ENCODE measurements at places on chromosomes 6 and 20. TPM values are rescaled to one million over a fixed set of nuclear protein-coding genes. Genes with fewer than 3 reads are reported as not detected.
A peak's percentile ranks its signal among the peaks of the same experiment; 100 is the strongest.

GRCh38 chr6:99808992-99809391 lies 185.0 kb downstream of the MCHR2 start:
- no peak for DNase-seq
- no peak overlapping the region for H3K27ac ChIP-seq

EDN3 gene
- not detected for polyA plus RNA-seq

GRCh38 chr6:132139611-132140010 lies 188.4 kb upstream of the CCN2 start:
- no peak overlapping the region for H3K27ac ChIP-seq
- H3K27me3 ChIP-seq, result no peaks in the 10 kb centered on the region
- no peaks in the 10 kb centered on the region for H3K36me3 ChIP-seq
- no peaks in the 10 kb centered on the region for H3K4me1 ChIP-seq
- no peak for DNase-seq

DNA sequence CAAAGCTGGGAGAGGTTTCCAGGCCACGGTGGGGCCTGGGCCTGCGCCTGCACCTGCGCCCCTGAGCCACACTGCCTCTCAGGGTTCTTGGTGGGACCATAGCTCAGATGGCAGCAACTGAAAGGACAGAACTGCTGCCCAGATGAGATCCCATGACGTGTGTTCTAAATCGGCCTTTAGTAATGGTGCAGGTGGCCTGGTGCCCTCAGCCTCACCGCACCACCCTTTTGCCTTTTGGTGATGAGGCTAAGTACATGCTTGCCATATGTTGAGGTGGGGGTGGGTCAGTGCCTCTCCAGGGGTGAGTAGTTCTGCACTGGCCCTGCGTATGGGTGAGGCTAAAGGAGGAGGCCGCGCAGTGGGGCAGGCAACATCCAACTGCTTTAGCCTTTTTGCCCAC lies 7.4 kb downstream of the PSMG4 start:
- no peak for DNase-seq
- H3K27me3 ChIP-seq, result no peaks in the 10 kb centered on the region
- no peak overlapping the region for H3K4me3 ChIP-seq

DNA sequence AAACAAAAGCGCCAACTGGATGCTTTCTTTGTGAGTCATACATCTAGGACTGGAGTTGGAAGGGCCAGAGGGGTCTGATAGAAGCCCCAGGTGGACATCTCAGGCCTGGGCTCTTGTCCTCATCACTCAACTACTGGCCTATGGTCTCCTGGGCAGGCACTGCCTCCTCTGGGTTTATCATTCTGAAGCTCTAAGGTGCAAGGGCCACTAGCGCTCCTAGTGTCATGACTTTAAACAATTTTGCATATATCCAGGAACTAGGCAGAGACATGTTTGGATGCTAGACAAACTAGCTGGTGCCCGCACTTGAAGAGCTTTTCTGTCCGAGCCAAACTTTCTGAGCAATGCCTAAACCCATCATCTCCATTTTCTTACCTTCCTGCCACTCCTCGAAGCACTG lies 72.3 kb downstream of the CD164 start:
- H3K36me3 ChIP-seq, result no peaks in the 10 kb centered on the region

OR11A1 gene
- polyA plus RNA-seq, result not detected

DNA sequence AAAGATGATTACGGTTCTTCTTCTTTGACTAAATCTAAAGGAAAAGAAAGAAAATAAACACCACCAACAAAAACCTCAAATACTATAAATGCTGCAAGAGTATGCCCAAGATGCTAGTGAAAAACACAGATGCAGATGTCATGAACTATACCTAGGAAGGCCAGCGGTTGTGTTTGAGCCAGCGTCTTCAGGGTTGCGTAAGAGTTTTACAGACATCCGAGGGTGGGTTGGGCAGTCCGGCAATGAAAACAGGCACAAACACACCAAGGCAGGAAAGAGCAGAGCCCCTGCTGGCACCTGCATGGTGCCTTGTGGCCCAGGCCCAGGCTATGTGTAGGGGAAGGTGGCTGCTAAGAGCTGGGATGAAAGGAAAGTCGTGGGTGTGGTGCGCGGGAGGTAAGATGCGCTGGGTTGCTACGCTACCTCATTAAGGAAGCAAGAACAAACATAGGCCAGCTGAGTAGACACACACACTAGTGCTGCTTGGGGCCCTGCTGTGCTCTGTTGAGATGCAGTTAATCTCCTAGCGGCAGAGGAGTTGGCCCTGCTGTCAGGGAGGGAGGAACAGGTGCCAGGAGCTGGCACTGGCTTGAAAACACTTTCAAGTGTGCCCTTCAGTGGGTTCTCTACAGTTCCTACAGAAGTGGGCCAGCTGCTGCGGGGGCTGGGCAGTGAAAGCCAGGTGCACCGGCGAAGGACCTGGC lies 170.2 kb upstream of the PLN start:
- H3K36me3 ChIP-seq, result no peaks in the 10 kb centered on the region
- H3K27ac ChIP-seq, result no peak overlapping the region
- no peaks in the 10 kb centered on the region for H3K27me3 ChIP-seq
- H3K4me1 ChIP-seq, result no peaks in the 10 kb centered on the region

MACROD2 gene
- 0.21 TPM for polyA plus RNA-seq

DNA sequence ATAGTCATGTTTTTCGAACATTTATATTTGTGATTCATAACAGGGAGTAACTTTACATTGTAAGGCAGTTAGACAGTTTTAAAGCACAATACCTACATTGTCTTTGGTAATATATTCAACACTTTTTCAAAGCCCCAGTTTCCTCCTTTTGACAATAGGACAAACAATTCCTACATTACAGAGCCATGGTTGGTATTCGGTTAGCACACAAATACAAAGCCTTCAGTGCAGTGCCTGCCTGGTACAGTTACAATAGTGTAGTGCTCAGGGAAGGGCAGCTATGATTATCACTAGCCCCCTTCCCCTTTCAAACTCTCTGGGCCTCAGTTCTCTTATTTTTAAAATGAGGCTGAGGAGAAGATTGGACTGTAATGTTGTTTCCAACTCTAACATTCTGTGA lies 207.8 kb downstream of the TPBG start:
- no peaks in the 10 kb centered on the region for H3K36me3 ChIP-seq
- no peak overlapping the region for H3K4me3 ChIP-seq
- H3K4me1 ChIP-seq, result no peaks in the 10 kb centered on the region
- DNase-seq, result no peak
- H3K27ac ChIP-seq, result no peak overlapping the region

DNA sequence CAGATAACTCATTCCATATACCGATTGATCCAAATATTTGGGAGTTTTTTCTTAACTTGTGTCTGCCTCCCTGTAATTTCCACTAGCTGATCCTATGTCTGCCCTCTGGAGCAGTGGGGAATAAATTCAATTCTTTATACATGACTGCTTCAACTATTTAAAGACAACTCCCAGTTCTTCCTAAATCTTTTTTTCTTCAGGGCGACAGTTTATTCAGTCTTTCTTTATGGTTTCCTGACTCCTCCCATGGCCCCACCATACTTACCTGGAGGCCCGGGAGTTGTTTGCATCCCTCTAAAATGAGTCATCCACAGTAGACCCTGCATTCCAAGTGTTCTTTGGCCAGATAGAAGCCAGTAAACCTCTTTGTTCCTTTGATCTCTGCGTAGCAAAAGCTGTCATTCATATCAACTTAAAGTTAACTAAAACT lies 73.6 kb downstream of the LCA5 start:
- H3K4me3 ChIP-seq, result no peak overlapping the region
- H3K27me3 ChIP-seq, result no peaks in the 10 kb centered on the region
- DNase-seq, result peak; percentile 86
- H3K4me1 ChIP-seq, result peaks cover 72% of the 10 kb centered on the region
- H3K27ac ChIP-seq, result no peak overlapping the region

MEP1A gene
- 3.0 TPM for polyA plus RNA-seq

TFAP2C gene
- not detected for polyA plus RNA-seq

DNA sequence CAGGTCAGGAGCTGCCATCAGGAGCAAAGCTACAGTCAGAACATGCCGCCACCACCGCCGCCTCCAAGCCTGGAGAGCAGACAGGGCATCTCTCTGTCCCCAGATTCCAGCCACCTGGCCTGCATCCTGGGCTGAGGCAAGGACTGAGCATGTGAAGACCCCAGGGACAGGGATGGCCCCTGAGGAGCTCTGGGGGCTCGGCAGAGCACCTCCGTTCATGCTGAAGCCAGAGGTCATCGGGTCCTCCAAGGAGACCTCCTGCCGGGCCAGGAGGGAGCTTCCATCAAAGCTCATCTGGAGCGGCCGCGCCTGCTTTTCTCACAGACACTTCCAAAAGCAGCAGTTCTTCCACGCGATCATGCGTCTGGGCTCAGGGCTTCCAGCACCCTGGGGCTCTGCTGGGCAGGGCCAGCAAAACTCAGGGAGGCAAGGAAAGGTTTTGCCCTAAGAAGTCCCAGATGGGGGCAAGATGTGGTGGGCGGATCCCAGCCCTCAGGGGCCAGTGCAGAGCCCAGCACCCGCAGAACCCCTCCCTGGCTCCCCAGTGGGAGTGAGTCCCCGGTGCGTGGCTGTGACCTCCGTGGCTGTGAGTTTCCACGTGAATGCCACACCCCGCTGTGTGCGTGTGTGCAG lies 138.4 kb downstream of the TAF4 start:
- H3K4me1 ChIP-seq, result no peaks in the 10 kb centered on the region
- H3K36me3 ChIP-seq, result no peaks in the 10 kb centered on the region
- peaks cover 77% of the 10 kb centered on the region for H3K27me3 ChIP-seq
- H3K4me3 ChIP-seq, result no peak overlapping the region
- H3K27ac ChIP-seq, result no peak overlapping the region
- DNase-seq, result no peak

TGM3 gene
- polyA plus RNA-seq, result not detected

DNA sequence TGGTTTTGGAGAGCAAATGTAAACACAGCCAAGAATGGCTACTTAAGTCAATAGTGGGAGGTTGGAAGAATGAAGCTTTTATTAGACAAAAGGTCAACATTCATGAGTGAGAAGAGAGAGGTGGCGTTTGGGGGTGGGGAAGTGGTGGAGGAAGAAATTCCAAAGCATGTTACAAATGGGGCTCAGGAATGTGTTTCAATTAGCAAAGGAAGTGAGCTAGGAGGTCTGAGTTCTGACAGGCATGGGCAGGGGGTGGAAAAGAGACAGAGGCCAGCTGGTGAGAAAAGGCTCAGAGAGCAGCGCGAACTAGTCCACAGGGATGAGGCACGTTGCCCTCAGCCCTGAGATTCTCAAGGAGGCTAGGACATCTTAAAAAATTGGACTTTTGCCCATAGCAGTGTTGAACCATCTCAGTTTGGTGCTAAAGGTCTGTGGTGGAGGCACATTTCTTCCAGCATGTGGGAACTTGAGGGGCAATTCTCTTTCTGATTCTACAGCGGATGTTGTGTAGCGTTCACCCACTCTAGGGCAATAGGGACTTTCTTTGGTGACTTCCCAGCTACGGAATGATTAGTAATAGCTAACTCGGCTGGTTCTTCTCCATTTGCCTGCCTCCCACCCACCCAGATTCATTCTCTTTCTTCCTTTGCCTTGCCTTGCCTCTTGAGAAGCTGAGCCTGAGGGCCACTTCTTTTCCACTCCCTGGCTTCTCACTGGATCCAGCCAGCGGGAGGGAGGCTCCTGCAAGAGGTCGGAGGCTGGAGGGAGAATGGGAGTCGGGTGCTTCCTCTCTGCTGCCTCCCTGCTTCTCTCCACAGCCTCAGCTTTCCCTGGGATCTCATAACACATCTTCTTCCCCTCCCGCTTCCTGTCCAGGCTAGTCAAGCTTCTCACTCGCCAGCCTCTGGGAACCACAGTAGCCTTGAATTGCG lies 45.1 kb upstream of the NEDD9 start:
- DNase-seq, result peak; percentile 90
- H3K27me3 ChIP-seq, result no peaks in the 10 kb centered on the region
- no peaks in the 10 kb centered on the region for H3K36me3 ChIP-seq
- H3K4me1 ChIP-seq, result peaks cover 67% of the 10 kb centered on the region
- H3K4me3 ChIP-seq, result no peak overlapping the region

DNA sequence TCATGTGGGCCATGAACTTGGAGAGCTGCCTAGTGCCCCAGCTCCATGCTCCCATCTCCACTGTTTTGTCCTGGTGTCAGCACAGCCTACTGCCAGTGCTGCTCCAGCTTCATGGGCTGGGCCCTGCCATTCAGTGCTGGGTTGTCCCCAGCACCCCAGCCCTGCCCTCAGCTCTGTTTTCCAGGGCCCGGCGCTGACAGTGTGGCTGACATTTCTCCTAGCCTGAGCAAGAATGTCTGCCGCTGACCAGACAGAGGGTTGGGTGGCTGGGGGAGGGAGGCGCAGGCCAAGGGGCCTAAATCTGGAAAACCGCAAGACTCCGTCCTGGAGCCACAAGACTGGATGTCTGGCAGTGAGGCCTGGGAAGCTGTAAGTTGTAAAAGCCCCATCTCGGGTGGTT lies 78.9 kb downstream of the DHX35 start:
- H3K4me3 ChIP-seq, result no peak overlapping the region
- H3K36me3 ChIP-seq, result peaks cover 41% of the 10 kb centered on the region
- no peak overlapping the region for H3K27ac ChIP-seq
- no peak for DNase-seq

HEBP2 gene
- 16.0 TPM for polyA plus RNA-seq

LKAAEAR1 gene
- not detected for polyA plus RNA-seq

- no peak for DNase-seq
- H3K4me1 ChIP-seq, result no peaks in the 10 kb centered on the region
- no peak overlapping the region for H3K4me3 ChIP-seq
- H3K27ac ChIP-seq, result no peak overlapping the region
Measured at GRCh38 chr6:137951064-137951597, 84.1 kb downstream of the TNFAIP3 start.

DNA sequence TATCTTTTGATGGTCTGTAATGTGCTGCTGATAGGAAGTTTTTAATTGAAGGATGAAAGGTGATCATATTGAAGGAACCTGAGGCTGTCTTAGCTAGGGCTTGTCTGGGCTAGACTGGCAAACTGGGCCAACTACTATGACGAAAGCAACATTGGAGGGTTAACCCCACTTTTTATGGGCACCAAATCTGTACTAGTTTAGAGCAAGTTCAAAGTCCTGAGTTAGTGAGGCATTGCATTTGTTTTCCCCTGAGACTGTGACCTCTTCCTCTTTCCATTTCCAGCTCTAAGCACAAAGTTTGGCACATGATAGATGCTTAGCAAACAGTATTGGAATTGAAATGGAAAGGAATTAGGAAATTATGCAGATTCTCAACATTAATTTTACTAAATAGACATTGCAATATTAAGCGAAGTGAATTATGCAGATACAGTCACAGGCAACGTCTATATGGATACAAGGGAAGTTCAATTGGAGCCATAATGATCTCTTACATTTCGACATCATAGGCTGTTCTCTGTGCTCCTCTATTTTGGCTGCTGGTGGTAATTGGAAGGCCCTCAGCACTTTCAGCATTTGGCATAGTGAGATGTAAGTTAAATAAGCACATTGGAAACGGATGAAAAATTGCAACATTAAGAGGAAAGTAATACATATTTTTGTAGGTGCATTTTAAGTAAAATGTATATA lies 22.2 kb downstream of the CEP57L1 start:
- no peak overlapping the region for H3K4me3 ChIP-seq
- peaks cover 46% of the 10 kb centered on the region for H3K4me1 ChIP-seq
- H3K27me3 ChIP-seq, result no peaks in the 10 kb centered on the region
- no peak overlapping the region for H3K27ac ChIP-seq

BTN1A1 gene
- polyA plus RNA-seq, result 0.12 TPM

- H3K27ac ChIP-seq, result no peak overlapping the region
- H3K27me3 ChIP-seq, result no peaks in the 10 kb centered on the region
- DNase-seq, result no peak
- H3K36me3 ChIP-seq, result 0 out of 2 replicates have a peak, but pooled peaks cover 1% of the 10 kb centered on the region
- H3K4me3 ChIP-seq, result no peak overlapping the region
Measured at GRCh38 chr20:41200446-41201202, 63.3 kb downstream of the PLCG1 start.

- H3K4me1 ChIP-seq, result no peaks in the 10 kb centered on the region
- no peak for DNase-seq
- no peak overlapping the region for H3K27ac ChIP-seq
- no peak overlapping the region for H3K4me3 ChIP-seq
- no peaks in the 10 kb centered on the region for H3K36me3 ChIP-seq
Measured at GRCh38 chr6:89022798-89023197, 57.8 kb upstream of the PNRC1 start.
